ENCODE measurements at places on chromosomes 12 and 14.
A peak's percentile ranks its signal among the peaks of the same experiment; 100 is the strongest.

DNA sequence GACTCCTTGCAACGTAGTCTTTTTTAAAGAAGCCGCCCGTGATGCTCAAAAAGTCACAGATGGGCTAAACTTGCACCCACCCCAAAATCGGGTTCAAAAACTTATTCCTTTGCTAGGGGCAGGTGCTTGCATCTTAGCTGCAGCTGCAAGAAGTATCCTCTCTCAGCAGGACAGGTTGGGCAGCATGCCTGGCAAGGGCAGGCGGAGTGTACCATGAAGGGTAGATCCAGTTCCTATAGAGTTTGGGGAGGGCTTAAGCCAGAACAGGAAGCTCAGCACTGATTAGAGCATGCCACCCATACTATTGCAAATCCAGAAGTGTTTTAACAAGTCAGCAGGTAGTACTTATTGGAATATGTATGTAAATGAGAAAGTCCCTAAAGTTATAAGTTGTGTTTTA lies 48.7 kb downstream of the CPM start:
- H3K27ac ChIP-seq, result no peak overlapping the region
- H3K27me3 ChIP-seq, result no peaks in the 10 kb centered on the region
- no peak for DNase-seq
- no peaks in the 10 kb centered on the region for H3K36me3 ChIP-seq

- H3K27ac ChIP-seq, result no peak overlapping the region
- no peaks in the 10 kb centered on the region for H3K4me1 ChIP-seq
- DNase-seq, result no peak
Observed at GRCh38 chr12:26783131-26783526, 49.9 kb downstream of the ITPR2 start.

DNA sequence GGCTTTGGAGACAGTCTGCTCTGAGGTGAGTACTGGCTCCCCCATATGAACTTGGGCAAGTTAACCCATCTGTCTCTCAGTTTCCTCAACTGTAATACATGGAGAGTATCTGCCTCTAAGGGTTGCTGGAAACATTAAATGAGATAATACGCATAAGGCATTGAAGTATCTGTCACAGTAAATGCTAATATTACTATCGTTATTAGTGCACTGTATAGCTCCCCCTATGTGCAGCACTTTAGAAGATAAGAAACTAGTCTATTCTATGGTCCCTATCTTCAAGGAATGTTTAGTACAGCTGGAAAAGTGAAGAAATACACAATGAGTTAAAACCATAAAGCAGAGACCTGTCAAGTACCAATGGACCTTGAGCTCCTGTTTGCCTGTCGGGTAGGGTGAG lies 51.7 kb upstream of the CFL2 start:
- peaks cover 85% of the 10 kb centered on the region for H3K36me3 ChIP-seq
- H3K27me3 ChIP-seq, result no peaks in the 10 kb centered on the region
- no peak for DNase-seq
- H3K4me3 ChIP-seq, result no peak overlapping the region
- H3K4me1 ChIP-seq, result no peaks in the 10 kb centered on the region

GRCh38 chr14:92160619-92161018 lies 38.9 kb downstream of the CPSF2 start:
- H3K27me3 ChIP-seq, result no peaks in the 10 kb centered on the region
- H3K27ac ChIP-seq, result no peak overlapping the region
- peaks cover 100% of the 10 kb centered on the region for H3K36me3 ChIP-seq
- no peak overlapping the region for H3K4me3 ChIP-seq
- DNase-seq, result no peak

DNA sequence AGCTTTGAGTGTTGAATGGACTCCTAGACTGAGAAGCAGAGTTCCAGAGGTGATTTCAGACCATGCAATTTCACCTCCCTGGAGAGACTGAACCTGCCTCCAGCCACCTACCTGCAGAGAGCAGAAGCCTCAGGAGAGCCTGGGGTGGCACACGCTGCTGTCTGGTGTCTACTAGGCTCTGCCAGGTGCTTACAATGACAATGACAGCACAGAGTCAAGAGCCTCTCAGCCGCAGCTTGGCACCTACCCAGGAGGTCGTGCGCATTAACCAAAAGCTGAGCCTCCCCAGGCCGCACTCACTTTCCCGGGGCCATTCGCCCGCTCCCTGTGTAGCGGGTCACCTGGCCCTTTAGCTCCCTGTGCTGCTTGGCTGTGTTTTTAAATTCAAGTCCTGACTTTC lies 63.2 kb downstream of the TESC start:
- no peaks in the 10 kb centered on the region for H3K4me1 ChIP-seq
- H3K27me3 ChIP-seq, result peaks cover 13% of the 10 kb centered on the region
- no peak overlapping the region for H3K27ac ChIP-seq
- no peak overlapping the region for H3K4me3 ChIP-seq

DNA sequence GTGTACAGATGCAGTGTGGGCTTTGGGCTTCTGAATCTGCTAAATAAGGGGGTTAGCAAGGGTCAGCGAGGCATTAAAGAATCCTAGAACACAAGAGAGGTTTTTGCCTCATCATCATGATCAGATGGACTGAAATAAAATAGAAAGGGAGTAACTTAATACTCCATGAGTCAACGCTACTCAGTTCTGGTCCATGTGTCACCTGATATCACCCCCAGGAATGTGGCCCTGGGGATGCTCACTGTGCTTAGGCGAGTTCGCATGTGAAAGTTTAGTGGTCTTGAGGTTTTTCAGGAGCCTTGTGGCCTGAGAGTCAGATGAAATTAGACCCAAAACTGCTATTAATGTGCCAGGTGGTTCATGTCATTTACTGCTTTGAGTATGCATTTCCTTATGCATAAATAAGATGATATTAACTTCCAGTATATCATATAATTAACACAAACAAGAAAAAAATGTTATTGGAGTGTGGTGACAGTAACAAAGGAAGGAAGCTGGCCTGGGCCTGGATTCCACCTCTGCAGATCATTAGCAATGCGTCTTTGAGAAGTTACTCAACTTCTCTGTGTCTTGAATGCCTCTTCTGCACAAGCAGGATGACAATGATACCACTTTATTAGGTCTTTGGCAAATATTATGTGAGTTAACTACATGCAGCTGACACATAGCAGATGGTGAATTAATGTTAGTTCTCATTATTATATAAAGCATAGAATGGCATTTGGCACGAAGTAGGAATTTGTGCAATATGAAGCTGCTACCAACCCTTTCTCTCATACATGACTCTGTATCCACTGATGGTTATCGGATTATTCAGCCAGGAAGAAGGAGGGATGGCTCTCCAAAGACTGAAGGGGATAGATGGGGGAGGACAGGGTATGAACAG lies 1272.6 kb downstream of the AACS start:
- H3K27me3 ChIP-seq, result no peaks in the 10 kb centered on the region
- no peak overlapping the region for H3K27ac ChIP-seq
- DNase-seq, result no peak
- H3K4me3 ChIP-seq, result no peak overlapping the region
- no peaks in the 10 kb centered on the region for H3K36me3 ChIP-seq

DNA sequence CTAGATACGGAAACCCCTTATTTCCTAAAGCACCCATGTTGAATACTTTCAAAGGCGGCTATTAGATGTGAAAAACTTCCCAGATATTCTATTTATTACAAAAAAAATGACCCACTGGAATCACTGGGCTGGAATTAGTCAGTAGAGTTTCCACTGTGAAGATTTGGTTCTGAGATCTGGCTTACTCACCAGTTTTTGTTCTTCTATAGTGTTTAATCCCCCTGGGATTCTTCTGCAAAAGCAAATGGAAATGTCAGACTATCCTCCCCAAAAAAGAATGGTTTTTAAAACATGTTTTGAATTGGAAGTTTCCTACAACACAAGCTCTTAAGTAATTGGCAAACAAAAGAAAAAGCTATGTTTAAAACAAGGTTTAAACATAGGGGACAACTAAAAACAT lies 166.4 kb downstream of the STXBP6 start:
- H3K4me1 ChIP-seq, result no peaks in the 10 kb centered on the region
- H3K4me3 ChIP-seq, result no peak overlapping the region
- H3K27me3 ChIP-seq, result peaks cover 8% of the 10 kb centered on the region
- DNase-seq, result no peak
- no peaks in the 10 kb centered on the region for H3K36me3 ChIP-seq

- DNase-seq, result no peak
- peaks cover 25% of the 10 kb centered on the region for H3K36me3 ChIP-seq
- no peak overlapping the region for H3K27ac ChIP-seq
- H3K27me3 ChIP-seq, result no peaks in the 10 kb centered on the region
Observed at GRCh38 chr12:95177201-95177768, 40.0 kb downstream of the FGD6 start.

DNA sequence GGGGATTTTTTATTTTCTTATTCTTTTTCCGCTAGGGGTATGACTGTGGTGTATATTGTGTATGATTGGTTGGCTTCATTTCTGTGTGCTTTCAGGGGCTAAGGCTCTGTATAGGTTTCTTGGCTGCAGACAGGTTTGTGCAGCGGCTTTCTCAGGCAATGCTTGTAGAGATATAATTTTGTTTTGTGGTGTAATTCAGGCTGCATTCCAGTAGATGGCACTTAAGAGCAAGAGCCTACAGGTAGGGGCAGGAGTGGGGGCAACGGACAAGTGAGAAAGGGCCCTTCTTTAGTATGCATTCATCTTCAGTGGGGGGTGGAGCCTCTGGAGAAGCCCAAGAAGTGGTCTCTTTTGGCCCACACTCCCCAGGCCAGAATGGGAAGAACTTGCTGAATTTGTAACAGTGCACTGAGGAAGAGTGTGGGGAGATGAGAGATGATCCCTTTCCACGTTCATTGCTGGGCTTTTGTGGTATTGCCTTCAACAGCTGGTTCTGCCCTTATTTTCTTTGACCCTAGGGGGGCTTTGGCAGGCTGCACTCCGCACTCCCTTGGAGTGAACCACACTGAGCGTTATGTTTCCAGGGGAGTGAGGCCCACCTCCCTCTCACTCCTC lies 78.6 kb downstream of the IFNG-AS1 start:
- no peak overlapping the region for H3K27ac ChIP-seq
- DNase-seq, result no peak
- H3K36me3 ChIP-seq, result no peaks in the 10 kb centered on the region
- no peaks in the 10 kb centered on the region for H3K27me3 ChIP-seq
- H3K4me3 ChIP-seq, result no peak overlapping the region

DNA sequence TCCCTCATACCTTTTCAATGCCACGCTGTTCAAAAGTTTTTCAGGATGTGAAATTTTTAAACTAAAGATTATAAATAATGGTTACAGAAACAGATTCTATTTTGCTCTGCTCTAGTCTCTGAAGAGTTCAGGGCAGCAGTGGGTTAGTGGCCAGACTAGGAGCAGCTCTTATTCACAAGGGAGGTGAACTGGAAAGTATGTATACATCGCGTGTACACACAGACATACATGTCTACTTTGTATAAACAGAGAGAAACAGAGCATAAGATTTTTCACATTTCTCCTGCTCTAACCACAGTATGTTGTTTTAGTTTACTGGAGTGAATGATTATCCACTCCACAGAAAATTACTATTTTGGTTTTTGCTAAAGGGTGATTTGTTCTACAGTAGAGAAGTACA lies 74.4 kb upstream of the CRY1 start:
- no peak overlapping the region for H3K4me3 ChIP-seq
- H3K4me1 ChIP-seq, result peaks cover 7% of the 10 kb centered on the region
- H3K27me3 ChIP-seq, result no peaks in the 10 kb centered on the region
- no peaks in the 10 kb centered on the region for H3K36me3 ChIP-seq
- DNase-seq, result no peak

- H3K36me3 ChIP-seq, result peaks cover 88% of the 10 kb centered on the region
- peak overlapping the region; percentile 3 for H3K27ac ChIP-seq
- DNase-seq, result no peak
- H3K4me3 ChIP-seq, result no peak overlapping the region
- peaks cover 3% of the 10 kb centered on the region for H3K4me1 ChIP-seq
Observed at GRCh38 chr14:31154956-31155355, 52.6 kb downstream of the HECTD1 start.

DNA sequence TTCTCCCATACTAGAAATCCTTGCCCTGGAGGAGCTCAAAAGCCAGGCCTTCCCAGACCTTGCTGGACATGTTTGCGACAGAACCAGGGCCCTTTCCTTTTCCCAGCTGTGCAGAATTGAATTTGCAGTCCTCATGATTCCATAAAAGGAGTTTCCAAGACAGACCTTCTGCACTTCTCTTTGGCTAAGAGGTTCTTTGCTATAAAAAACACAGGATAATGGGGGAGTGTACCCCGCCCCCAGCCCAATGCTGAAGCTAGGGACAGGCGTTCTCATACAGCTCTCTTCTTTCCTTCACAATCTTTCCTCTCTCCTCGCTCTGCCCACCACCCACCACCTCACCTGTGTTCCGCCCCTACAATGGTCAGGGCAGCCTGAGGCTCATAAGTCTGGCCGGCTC lies 172.3 kb upstream of the FKBP4 start:
- DNase-seq, result no peak
- H3K36me3 ChIP-seq, result no peaks in the 10 kb centered on the region
- H3K4me1 ChIP-seq, result no peaks in the 10 kb centered on the region

DNA sequence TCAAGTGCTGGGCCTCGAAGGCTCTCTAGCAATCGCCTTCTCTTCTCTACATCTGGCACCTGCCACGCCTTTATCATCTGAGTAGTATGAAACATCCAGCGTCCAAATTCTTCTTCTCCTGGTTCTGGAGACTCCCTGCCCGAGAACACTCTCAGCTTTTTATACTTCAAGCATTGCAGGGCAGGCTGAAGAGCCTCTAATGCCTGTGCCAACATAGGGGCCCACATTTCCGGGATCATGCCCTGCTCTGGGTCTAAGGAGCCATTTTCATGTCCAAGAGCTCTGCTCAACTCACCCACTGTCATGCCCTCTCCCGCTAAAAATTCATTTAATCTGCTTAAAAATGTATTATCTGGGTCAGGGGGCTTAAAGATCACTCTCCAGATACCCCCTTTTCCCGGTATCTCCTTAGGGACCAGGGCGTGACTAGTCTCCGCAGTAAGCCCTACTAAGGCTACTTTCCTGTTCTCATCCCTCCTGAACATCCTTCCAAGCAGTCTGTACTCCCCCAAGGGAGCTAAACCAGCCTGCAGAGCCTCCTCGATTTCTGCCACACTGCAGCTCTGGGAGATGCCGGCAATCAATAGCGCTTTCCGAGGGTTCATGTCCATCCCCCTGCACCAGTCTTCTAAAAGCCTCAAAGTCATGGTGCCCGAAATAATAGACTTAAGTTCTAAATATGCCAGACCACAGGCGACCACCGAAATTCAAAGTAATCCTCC lies 940 bp downstream of the MOAP1 start:
- DNase-seq, result no peak
- H3K36me3 ChIP-seq, result peaks cover 47% of the 10 kb centered on the region
- H3K4me3 ChIP-seq, result peak overlapping the region; percentile 75
- H3K27me3 ChIP-seq, result no peaks in the 10 kb centered on the region
- peak overlapping the region; percentile 83 for H3K27ac ChIP-seq

DNA sequence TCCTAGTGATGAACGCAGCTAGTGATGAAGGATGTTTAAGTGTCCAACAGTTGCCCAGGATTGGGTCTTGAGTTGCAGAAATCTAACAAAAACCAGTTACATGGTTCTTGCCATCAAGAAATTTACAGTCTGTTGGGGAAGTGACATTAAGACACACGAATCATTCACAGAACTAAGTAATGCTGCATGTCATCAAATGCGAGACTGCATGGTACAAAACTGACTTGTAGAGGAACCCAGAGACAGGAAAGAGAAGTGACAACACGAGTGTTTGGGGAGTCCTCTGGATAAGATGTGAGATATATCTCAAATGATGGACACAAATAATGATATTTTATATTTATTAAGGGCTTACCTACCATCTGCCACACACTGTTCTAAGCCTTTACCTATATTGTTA lies 6.1 kb upstream of the SYNE3 start:
- no peaks in the 10 kb centered on the region for H3K27me3 ChIP-seq
- no peak for DNase-seq
- peak overlapping the region; percentile 88 for H3K27ac ChIP-seq
- H3K4me3 ChIP-seq, result no peak overlapping the region
- no peaks in the 10 kb centered on the region for H3K36me3 ChIP-seq

All from RWPE2 (cell line).